ENCODE measurements at places on chromosomes 11 and 22.
A peak's percentile ranks its signal among the peaks of the same experiment; 100 is the strongest.

- DNase-seq: peak; percentile 81
Observed at GRCh38 chr11:12539572-12539971, 134.6 kb upstream of the TEAD1 start.

GRCh38 chr22:38172832-38173640 is 8.6 kb downstream of the PLA2G6 start:
- DNase-seq: no peak

GRCh38 chr11:120185706-120186455 is 25.0 kb upstream of the OAF start:
- no peak for DNase-seq

DNA sequence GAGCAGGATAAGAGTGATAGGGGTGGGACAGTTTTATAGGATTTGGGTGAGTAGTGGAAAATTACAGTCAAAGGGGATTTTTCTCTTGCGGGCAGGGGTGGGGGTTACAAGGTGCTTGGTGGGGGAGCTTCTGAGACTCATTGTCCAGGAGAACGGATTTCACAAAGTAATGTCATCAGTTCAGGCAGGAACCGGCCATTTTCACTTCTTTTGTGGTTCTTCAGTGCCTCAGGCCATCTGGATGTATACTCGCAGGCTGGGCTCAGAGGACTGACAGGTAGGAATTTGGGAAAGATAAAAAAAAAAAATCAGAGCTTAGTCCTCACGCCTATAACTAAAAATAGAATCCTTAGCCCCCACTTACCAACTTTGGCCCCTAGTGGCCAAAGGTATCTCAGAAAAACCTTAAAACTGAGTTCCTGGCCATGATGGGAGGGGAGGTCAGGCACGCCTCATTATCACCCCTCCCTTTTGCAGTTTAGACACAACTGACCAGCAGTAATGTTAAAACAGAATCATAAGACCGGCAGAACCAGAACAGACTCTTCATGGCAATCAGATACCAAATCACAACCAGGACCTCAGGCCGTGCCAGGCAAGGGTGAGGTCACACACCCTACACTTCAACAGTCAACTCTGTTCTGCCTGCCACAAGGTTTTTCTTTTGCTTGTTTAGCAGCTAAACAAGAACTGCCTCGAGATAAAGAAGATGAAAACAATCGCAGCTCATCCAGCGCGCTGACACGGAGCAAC is 8.9 kb upstream of the APOBEC3G start:
- no peak for DNase-seq

GRCh38 chr11:91350931-91351330 is 873.7 kb upstream of the FAT3 start:
- no peak for DNase-seq

DNA sequence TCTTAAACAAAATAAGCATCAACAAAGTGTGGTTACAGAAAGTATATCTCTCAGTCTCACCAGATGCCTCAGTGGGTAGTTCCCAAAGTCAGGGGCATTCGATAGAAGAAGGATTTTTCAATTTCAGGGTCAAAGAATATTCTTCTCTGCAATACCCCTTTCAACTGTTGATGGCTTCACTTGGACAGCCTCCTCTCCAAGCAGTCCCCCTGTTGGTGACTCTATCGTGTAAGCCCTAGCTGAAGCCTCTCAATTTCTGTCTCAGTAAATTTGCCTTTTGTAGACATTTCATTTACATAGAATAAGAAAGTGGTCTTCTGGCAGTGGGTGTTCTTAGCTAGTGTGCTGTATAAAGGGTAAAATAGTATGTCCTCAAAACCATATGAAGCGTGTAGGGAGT is 11.3 kb upstream of the CCDC83 start:
- DNase-seq: no peak

DNA sequence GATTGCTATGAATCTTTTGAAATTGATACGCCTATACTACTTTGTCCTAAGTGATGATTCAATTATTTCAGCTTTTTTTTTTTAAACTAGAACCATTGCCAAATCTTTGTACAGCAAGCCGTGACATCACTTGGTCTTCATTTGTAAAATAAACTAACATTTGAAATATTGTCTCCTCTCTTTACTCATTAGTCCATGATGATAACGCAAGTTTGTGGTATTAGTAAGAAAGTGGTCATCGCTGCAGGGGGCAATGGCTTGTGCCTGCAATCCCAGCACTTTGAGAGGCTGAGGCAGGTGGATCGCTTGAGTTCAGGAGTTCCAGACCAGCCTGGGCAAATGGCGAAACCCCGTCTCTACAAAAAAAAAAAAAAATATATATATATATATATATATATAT is 12.9 kb upstream of the ARHGAP42 start:
- no peak for DNase-seq
